ENCODE measurements at places on chromosomes 3 and 15.
A peak's percentile ranks its signal among the peaks of the same experiment; 100 is the strongest.

- DNase-seq, result no peak
Observed at GRCh38 chr3:196207833-196208607, 3.2 kb downstream of the ZDHHC19 start.

GRCh38 chr3:34002569-34003100, 204.2 kb downstream of the PDCD6IP start:
- DNase-seq, result no peak

DNA sequence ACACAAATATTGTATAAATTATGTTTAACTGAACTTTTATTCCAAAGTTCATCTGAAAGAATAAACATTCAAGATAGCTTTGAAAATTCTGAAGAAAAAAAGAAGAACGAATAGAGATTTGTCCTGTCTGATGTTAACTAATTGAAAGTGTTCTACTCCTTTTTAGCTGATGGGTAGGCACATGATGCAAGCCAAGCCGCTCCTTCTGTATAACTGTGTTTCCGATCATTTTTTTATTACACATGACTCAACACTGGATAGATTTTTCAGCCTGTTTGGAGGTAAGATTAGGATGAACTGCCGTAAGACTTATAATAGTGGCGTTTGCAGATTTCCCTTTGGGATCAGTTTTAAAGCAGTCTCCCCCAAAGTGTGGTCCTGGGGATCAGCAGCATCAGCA, 19.0 kb downstream of the NSUN3 start:
- no peak for DNase-seq

GRCh38 chr3:192516820-192517219, 210.5 kb downstream of the FGF12 start:
- DNase-seq, result no peak

DNA sequence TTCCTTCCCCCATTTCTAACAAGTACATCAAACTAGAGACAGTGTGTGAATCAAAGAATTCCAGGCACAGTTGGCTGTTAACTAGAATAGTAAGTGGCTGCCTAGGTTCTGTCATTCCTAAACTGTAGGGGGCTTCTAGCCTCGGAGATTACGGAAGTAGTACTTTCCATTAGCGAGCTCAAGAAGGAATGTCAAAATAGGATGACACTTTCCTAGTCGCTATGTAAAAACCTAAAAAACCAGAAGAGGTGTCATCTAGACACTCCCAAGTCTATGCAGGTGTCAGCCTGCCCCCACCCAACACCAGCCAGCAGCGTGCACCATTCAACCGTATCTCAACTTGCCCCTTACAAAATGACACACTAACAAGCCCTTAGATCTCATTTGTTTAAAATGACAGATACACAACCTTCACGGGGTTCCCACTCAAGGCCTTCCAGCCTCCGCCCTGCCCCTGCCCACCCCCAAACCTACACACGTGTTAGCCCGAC, 874 bp downstream of the INO80 start:
- DNase-seq, result peak; percentile 33

GRCh38 chr3:153442386-153442785, 280.4 kb downstream of the RAP2B start:
- no peak for DNase-seq

GRCh38 chr3:12273045-12273695, 15.7 kb upstream of the PPARG start:
- no peak for DNase-seq

GRCh38 chr15:28921336-28921735, 35.6 kb downstream of the APBA2 start:
- no peak for DNase-seq

GRCh38 chr3:3110299-3110630, at the start of gene IL5RA:
TSS of gene IL5RA (minus strand) at chr3:3110374. CDS start at chr3:3104984, 5,390 bp downstream.
- DNase-seq, result peak; percentile 27

GRCh38 chr15:22974745-22975144, 5.4 kb downstream of the CYFIP1 start:
- no peak for DNase-seq

GRCh38 chr15:73957276-73957675, 31.0 kb downstream of the LOXL1 start:
- DNase-seq, result no peak
